K562 (cell line): ENCODE measurements at places on chromosomes 4 and X. TPM values are rescaled to one million over a fixed set of nuclear protein-coding genes. Genes with fewer than 3 reads are reported as not detected.

- no peaks in the 10 kb centered on the region for H3K4me1 ChIP-seq
- H3K4me3 ChIP-seq, result no peak overlapping the region
- no peaks in the 10 kb centered on the region for H3K27me3 ChIP-seq
Measured at GRCh38 chrX:107429090-107429489, 20.4 kb upstream of the FRMPD3 start.

GRCh38 chr4:112550728-112551127, 34.7 kb upstream of the NEUROG2 start:
- no peak for DNase-seq
- H3K4me3 ChIP-seq, result no peak overlapping the region
- H3K4me1 ChIP-seq, result no peaks in the 10 kb centered on the region
- H3K27me3 ChIP-seq, result no peaks in the 10 kb centered on the region
- peaks cover 14% of the 10 kb centered on the region; the same call in 1 of the 3 replicates for H3K36me3 ChIP-seq

DNA sequence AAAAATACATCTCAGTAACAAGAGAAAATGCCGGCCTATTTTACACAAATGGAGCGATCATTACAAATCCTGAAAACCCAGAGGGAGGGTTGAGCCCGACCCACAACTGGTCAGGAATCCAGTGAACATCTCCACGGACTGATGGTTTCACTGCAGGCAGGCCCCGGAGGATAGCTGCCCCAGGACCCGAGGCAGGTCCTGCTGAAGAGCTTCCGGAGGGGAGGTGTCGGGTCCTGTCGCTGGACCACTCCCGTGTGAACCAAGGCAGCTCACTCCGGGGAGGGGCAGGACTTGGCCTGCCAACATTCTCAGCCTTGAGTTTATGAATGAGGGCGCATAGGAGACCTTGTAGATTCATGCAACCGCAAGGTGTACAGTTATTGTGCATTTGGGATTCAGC, 4.8 kb upstream of the CRMP1 start:
- DNase-seq, result no peak
- peaks cover 17% of the 10 kb centered on the region for H3K27me3 ChIP-seq
- no peaks in the 10 kb centered on the region for H3K4me1 ChIP-seq
- H3K36me3 ChIP-seq, result no peaks in the 10 kb centered on the region
- H3K4me3 ChIP-seq, result no peak overlapping the region
- H3K27ac ChIP-seq, result no peak overlapping the region

GATA1 gene
- total RNA-seq, result 291 and 297 TPM in 2 replicates

RBM10 gene
- total RNA-seq, result 58.7 and 61.7 TPM in 2 replicates

DNA sequence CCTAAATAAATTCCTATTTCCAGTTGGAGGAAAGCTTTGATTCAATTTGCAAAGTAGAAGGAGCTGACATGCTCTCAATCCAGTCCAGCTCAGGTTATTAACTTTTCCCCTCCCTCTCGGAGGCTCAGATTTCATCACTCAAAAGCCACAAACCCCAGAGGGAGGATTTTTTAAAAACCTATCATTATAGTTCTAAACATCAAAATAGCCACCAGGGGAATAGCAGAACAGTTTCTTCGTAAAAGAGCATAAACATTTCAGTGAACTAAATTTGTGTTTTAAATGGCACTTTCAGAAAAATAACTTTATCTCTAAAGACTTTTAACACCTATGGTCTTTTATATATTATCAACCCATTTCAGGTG, 8.8 kb downstream of the GPRIN3 start:
- H3K27ac ChIP-seq, result no peak overlapping the region
- no peaks in the 10 kb centered on the region for H3K27me3 ChIP-seq
- no peak for DNase-seq
- H3K4me3 ChIP-seq, result no peak overlapping the region
- H3K4me1 ChIP-seq, result no peaks in the 10 kb centered on the region

DNA sequence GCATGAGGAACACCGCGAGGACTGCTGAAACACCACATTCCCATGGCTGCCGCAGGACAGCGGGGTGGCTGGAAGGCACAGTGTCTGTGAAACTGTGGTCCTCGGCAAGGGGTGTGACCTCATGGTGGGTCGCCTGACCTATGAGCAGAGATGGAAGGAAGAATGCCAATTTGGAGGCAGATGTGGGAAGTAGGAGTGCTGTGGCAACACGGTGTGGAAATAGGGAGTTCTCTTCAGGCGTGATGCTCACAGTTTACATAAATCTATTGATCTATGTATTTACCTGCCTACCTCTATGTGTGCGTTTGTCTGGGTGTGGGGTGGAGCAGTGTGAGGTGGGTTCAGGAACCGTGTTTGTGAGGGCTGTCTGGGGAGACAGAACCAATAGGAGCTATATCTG, 62.3 kb upstream of the LSM6 start:
- no peak overlapping the region for H3K27ac ChIP-seq
- H3K36me3 ChIP-seq, result no peaks in the 10 kb centered on the region
- H3K4me3 ChIP-seq, result no peak overlapping the region

DNA sequence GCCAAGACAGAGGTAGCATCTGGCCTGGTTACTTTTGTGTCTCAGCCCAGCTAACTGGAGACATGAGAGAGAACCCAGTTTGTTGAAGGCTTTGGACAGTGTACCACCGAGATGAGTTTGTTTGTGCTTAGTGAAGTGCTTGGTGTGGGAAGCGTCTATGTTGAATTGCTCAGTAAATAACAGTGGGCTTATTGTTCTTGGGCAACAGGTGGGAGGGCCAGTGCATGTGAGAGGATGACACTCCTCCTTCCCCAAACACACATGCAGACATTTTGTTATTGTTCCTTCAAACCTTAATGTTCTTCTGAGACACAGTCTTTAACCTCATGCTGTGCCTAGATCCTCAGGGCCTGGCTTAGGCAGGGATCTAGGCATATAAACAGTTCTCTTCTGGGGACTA, 39.7 kb downstream of the MSN start:
- no peak overlapping the region for H3K27ac ChIP-seq
- peaks cover 9% of the 10 kb centered on the region for H3K4me1 ChIP-seq
- H3K27me3 ChIP-seq, result no peaks in the 10 kb centered on the region
- no peak overlapping the region for H3K4me3 ChIP-seq
- DNase-seq, result no peak

GRCh38 chr4:64495946-64496345, 86.7 kb upstream of the TECRL start:
- no peaks in the 10 kb centered on the region for H3K27me3 ChIP-seq
- no peaks in the 10 kb centered on the region for H3K36me3 ChIP-seq
- H3K4me3 ChIP-seq, result no peak overlapping the region
- H3K4me1 ChIP-seq, result no peaks in the 10 kb centered on the region
- no peak overlapping the region for H3K27ac ChIP-seq

DNA sequence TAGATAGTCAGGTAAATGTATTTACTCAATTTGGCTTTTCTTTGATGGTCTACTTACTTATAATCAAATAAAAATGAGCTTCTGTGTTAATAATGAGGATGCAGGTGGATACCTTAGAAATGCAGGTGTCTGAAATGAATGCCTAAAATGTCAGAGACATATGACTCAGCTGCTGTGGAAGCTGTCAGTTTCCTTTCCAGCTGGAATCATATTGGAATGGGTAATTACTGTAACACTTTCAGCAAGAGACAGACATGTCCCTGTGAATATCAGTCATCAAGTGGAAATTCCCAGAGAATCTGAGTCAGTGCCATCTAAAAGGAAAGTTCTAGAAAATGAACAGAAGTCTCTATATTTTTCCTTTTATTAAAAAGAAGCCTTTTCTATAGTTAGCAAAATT, 783.0 kb upstream of the AADAT start:
- H3K4me1 ChIP-seq, result no peaks in the 10 kb centered on the region
- no peak for DNase-seq
- H3K27me3 ChIP-seq, result no peaks in the 10 kb centered on the region
- H3K27ac ChIP-seq, result no peak overlapping the region
- H3K4me3 ChIP-seq, result no peak overlapping the region
